ENCODE measurements at places on chromosomes 5 and 9.

DNA sequence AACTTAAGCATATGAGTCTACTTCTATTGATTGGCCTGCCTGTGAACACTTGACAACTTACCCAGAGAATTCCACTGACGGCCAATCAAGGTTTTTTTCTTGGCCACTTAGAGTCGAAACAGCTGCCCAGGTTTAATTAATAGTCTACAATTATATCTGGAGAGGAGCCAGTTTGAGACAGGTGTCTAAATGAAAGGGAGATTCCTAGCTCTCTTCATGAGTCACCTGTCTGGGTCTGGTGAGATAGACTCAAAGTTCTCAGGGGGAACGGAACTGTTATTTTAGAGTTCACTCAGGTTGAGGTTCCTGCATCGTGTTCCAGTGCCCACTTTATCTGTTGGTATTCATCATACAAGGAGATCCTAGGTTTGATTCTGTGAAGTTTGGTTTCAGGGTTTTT lies 111.0 kb downstream of the CD180 start:
- no peak for DNase-seq

- peak; percentile 67 for DNase-seq
Observed at GRCh38 chr5:151075698-151076331, 5.0 kb downstream of the TNIP1 start.

- DNase-seq: no peak
Observed at GRCh38 chr9:114370251-114370967, 17.4 kb downstream of the AKNA start.

- peak; percentile 97 for DNase-seq
Observed at GRCh38 chr5:143506836-143507552, 103.5 kb upstream of the NR3C1 start.

DNA sequence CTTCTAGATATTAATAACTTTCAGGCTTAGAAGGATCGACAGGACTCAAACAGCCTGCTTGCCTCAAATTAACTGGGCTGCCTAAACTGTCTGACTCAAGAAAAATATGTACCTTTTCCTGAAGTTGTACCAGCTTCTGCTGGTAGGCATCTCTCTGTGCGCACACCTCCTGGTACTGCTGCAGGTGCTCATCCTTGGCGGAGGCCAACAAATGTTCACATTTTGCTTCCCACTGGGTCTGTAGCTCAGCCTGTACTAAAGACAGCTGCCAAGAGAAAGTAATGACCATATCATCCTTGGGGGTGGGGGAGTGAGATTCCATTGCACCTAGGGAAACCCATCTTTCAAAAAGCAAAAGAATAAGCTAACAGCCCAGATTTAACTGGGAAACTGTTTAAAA lies 22.5 kb downstream of the SLC31A2 start:
- no peak for DNase-seq

DNA sequence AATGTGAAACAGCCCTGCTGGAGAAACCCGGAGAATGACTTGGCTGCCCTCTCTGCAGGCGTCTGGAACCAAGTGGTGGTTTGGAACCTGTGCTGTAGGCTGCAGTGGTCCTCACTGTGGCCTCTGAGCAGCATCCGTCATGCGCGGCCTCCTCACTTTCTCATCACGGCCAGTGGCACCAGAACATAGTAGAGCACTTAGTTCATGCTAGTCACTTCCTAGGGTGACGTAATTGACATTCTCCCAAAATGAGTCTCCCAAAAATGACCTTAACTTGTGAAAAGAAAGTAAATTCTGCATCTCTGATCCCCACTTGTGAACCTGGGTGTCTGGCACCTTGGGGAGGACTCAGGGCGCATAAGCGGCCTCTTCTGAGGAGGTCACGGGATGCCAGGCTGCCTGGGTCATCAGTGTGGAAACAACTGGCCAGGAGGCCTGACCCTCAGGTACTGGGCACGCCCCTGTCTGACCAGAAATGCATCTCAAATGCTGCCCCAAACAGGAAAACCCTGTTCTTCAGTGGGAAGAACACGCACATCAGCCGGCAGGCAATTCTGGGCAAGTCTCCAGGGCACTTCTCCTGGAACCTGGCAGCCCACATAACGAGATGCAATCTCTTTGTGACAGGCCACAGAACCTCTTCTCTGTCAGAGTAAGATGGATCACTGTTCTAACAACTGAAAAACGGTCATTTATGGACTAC lies 36.6 kb upstream of the SPTLC1 start:
- peak; percentile 63 for DNase-seq

GRCh38 chr5:145811834-145812625 lies 23.1 kb downstream of the PRELID2 start:
- peak; percentile 63 for DNase-seq

DNA sequence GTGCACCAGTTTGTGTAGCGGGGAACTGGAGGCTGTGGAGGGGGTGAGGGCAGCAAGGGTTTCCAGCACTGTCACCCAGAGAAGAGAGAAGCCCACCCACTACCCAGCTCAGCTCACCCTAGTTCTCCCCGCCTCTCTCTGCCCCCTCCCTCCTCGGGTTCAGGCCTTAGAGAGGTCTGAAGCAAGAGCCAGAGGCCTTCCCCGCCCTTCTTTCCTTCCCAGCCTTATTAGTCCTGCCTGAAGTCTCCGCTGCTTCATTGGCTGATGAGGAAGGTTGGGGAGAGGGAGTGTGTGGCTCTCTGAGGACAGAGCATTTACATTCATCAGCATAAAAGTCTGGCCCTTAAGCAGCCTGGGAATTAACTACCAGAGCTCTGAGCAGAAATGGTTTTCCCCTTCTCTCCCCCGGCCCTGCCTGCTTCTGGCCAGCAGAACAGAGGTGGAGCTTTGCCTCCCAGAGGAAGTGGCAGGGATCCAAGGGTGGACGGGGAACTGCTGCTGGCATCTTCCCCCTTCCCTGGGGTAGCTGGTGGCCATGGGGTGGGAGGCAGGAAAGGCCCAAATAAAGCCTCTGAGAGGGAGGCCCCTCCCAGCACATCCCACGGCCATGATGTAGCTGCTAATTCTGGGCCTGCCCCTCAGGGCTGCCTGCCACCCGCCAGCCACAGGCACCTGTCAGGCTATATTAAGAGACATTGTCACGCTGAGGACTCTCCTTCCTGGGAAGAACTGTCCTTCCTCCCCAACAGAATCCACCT lies 4.1 kb downstream of the DNAJB5 start:
- DNase-seq: peak; percentile 17

DNA sequence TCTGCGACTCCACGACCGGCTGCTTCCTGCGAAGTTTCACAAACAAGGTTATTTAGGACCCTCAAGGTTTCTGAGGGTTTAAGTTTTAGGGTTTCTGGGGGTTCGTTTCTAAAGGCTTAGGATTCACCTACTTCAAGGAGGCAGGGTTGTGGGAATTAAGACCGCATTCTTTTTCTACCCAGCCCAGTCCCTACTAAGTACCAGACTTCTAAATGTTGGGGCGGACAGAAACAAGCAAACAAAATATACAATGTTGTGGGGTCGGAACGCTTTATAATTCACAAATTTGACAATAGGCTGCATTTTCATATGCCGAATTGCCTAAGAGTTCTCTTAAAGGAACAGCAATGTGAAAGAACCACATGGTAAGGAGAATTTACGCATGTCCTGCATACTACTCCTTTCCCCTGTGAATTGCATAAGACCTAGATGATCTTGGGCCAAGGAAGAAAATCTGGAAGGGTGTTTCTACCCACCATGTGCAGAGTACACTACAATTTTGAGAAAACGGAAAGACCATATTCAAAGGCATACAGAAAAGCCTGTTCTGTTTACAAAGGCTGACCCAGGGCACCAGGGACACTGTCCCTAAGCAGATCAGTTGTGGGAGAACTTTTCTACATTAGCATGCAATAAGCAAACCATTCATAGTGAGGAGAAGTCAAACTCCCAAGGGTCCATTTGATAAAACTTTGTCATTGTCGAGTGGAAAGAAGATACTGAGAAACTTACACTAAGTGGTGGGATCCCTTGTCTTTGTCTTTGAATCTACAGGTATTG lies 457.3 kb downstream of the RAB3C start:
- DNase-seq: no peak

DNA sequence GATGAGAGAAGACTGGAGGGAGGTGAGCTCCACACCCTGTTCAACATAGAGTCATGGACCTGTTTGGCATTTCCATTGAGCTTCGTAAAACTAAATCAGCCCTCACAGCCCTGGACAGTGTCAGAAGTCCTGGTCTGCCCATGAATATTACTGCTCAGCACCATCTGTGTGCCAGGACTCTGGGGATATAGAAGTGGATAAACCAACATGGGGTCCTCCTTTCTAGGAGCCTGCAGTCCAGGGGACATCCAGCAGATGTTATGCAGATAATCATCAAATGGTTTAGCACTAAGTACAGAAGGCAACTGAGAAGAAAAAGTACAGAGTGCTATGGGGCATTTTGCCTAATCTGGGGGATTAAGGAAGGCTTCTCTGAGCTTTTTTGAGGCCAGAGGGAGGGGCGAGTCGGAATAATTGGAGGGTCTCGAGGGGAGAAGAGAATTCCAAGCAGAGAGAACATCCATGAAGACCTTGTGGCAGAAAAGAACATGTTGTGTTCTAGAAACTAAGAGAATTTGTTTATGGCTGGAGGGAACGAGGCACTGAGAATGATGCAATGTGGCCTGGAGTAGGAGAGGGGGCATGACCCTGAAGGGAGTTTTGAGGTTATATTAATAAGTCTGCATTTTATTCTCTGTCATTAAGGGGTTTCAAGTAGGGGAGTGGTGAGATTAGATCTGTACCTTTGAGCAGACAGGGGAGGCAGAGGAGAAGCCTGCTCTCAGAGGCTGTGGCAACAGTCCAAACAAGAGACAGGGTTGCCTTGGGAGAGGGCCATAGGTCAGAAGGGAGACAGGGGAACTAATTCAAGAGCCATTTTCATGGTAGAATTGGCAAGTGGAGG lies 63.5 kb upstream of the SLC2A8 start:
- no peak for DNase-seq

DNA sequence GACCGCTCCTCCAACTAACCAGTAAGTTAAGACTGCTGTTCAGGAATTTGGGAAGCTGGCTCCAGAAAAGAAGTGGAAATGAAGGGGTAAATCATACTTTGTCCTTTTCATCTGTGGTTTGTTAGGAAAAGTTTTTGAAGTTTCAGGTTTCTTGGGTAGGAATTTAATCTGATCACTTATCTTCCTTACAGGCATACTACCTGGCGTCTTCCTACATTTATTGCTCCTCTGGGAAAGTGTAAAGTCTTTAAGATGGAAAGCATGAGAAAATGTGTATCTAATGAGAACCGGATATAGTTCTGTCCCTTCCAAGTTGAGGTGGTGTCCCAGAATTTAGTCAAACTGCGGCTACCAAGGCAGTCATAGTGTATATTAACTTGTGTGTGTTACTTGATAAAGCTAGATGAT lies 1.3 kb downstream of the RASA1 start:
- DNase-seq: no peak

- no peak for DNase-seq
Observed at GRCh38 chr5:10461904-10462555, 20.4 kb downstream of the ROPN1L start.

DNA sequence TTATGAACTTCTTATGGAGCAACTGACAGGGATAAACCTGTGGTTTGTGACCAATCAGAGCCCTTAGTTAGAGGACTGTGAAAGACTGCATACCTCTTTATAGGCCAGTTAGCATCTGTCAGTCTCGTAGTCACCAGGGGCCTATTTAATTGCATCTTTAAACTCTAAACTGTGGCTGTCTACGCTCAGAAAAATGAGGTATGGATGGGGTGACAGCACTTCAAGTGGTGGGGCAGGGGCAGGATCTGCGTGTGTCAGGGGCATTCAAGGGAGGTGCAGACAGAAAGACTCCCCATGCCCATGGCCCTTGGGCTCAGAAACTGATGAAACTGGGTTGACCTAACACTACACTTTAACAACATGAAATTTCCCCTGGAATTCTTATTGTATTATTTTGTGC lies 132.6 kb upstream of the TBCA start:
- no peak for DNase-seq

DNA sequence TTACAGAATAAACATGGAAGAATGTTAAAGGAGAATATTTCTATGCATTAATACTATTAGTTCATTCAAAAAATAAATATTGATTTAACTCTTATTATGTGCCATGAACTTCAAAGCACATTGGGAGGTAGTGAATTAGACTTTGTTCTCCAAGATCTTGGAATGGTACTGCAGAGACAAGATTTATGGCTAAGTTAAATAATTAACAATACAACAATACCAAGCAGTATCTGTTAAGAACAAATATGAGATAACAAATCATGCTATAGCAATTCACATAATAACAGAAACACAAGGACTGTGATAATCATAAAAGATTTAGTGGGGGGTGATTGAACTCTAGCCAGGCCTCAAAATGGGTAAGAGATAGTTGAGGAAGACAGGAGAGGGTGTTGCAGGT lies 11.6 kb downstream of the NMUR2 start:
- no peak for DNase-seq

DNA sequence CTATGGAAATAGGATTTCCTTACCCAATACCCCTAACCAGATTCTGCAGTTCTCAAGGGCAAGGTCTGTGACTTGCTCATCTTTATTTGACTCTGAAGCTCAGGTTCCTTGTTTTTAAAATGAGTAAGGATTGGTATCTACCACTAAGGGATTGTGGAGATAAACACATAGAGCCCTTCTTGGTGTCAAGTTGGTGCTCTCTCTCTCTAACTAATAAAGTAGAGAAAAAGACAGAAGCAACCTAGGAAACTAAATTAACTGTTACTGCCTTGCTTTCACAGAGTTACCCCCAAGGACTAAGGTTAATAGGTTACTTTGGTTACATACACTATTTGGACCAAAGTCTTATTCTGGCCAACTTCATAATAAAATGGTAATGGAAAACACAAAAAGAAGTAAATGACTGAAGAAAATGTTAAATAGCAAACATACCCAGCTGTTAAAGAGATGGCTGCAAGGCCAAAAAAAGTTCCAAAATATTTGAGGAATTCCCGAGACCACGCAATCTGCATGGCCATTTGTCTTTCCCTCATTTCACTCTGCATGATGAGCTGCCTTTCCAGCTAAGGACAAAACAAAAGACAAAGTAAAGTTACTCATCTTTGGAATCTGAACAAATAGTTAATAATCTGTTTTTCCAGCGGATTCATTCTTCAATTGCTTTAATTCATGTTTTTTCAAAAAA lies 21.8 kb upstream of the RLN1 start:
- no peak for DNase-seq

- peak; percentile 90 for DNase-seq
Observed at GRCh38 chr9:89038382-89039103, 47.3 kb downstream of the S1PR3 start.

DNA sequence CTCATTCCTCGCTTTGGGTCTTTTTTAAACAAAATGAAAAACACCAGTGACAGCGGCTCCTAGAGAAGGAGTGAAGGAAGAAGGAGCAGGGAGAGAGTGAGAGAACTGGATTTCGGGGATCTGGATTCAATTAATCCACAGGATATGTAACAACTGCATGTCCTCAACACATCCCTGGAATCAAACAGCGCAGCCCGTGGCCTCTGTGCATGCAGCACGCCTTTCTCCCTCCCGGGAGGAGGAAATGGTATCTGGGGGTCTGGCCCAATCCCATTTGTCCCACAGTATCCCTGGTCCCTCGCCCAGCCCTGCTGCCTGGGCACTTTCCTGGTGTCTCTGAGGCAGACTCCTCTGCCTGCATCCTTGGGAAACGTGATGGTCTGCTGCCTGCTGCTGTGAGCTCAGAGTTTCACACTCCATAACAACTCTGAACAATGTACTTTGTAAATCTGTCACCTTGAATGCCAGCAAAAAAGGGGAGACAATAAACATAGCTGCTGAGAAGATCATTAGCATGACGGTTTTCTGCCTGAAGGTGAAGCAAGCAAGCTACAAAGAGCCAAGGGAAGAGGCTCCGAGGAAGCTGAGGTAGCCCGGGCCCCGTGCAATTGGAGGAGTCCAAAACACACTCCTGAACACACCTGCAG lies 56.1 kb downstream of the PTCH1 start:
- no peak for DNase-seq

GRCh38 chr5:27639005-27639612 lies 600.7 kb upstream of the CDH9 start:
- DNase-seq: no peak

GRCh38 chr5:29983528-29984155 lies 1209.8 kb upstream of the CDH6 start:
- DNase-seq: no peak
